ENCODE measurements at places on chromosomes 5 and 9.

DNA sequence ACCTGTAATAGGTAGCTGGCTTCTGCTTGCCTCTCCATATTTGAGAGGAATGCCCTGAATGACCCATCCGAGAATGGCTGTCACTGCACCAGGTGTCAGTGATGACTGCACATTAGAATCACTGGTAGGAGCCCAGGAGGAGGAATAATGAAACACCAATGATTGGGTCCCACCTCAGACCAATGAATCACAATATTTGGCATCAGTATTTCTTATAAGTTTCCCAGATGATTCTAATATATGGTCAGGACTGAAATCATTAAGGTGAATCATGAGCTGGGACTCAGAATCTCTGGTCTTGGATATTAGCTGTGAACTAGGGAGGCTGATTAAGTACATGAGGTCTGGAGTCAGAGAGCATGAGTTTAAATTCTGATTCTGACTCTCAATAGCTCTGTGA is 23.4 kb downstream of the ARSB start:
- DNase-seq, result no peak

DNA sequence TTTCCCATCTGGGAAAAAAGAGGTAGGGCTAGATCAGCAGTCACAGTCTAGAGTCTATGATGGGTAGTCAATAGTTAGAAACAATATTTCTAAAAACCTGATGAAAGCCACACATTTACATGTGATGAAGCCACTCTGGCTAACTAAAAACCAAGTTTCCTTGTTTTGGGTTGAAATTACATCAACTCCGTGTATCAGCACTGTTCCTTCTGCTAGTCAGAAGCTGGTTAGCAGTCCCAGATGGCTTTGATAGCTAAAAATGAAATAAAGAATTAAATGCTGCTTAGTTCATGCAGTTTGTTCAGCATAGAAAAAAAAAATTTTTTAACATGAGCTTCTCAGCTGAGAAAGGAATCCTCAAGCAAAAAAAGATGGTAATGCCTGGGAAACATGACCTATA is 136.7 kb downstream of the FAM114A2 start:
- DNase-seq, result no peak

- no peak for DNase-seq
These were observed 118.3 kb upstream of the BOD1 start for GRCh38 chr5:173734716-173735115.

DNA sequence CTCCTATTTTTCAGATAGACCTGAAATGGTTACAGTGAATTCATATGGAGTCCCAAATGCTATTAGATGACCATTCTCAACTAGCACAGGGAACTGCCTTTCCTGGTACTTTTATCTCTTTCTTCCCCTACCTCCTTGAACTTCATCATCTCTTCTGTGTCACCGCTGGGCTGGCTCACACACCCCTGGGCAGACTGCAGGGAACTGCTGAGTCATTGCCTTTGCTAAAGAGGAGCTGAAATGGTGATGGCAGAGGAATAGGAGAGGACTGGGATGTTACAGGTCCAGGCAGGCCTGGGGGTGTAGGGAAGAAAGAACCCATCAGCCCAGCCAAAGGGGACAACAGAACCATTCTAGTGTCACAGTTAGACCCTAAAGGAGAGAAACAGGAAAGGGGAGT is 322.3 kb downstream of the ASTN2 start:
- DNase-seq, result peak; percentile 57

DNA sequence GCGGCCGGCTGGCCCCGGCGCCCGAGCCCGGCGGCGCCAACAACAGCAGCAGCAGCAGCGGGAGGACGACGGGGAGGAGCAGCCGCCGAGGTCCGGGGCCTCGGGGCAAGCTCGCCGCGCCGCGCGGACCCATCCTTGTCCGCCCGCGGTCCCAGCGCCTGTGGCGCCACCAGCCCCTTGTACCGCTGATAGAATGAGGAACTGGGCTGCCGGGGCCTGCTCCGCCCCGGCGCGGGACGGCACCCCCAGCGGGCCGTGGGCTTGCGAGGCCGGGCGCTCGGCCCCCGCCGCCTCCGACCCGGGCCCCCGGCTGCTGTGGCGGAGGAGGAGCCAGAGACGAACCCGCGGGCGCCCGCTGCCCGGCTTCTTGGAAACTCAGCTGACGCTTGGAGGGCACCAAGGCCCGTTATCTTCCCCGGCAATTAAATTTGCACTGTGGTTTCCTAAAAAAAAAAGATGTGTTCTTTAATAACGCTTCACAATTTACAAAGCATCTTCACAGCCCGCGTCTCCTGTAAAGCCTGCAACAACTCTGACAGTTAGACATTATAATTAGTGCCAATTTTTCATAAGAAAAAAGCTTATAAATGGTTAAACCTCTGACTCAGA is at the start of gene ARSB:
Gene ARSB (minus strand): TSS at position 195 of the 609 bp plus-strand sequence. CDS start 62 bp downstream, at position 133.
- DNase-seq, result peak; percentile 57

DNA sequence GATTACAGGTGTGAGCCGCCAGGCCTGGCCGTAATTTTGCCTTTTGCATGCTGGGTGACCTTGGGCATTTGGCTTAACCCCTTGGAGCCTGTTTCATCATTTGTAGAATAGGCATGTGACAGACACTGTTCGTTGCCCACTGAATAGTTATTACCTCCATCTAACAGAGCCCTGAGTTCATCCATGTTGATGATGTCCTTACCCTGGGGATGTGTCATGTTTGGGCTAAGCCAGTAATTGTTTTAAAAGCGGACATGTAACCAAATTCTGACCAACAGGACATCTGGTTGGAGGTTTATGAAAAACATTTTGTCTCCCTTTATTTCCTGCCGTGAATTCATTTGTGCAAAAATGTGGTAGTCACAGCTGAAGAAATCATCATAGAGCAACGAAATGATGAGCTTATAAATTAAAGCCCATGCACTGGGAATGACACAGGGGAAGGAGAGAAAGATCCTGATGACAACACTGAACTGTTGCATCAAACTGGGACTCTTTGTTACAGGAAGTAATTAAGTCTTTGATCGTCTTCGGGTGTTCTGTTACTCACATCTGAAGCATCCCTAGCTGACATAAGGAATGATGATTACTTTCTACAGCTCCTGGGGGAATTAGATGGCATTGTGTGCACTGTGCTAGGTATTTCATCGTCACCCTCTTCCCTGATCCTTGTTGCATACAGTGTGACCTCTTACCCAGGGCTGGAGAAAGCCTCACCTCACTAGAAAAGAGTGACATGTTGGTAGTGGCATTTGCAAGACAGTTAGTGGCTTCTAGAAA is 117.8 kb downstream of the FGF18 start:
- DNase-seq, result no peak

DNA sequence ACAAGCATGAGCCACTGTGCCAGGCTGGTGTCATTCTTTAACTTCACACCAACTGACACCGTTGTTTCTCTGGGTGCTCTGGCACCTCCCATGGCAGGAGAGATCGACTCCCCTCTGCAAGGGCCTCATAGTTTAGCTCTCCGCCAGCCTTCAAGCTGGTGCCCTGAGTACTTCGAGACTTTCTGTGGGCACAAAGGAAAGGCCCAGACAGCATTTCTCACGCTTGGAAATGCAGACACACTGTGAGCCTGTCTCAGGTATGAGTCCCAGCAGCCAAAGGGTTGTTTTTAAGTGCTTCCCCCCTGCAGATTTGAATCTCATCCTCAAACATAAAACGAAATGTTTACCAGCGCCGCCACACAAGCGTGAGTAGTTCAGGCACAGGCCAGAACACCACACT is 11.1 kb upstream of the TCF7 start:
- peak; percentile 48 for DNase-seq

DNA sequence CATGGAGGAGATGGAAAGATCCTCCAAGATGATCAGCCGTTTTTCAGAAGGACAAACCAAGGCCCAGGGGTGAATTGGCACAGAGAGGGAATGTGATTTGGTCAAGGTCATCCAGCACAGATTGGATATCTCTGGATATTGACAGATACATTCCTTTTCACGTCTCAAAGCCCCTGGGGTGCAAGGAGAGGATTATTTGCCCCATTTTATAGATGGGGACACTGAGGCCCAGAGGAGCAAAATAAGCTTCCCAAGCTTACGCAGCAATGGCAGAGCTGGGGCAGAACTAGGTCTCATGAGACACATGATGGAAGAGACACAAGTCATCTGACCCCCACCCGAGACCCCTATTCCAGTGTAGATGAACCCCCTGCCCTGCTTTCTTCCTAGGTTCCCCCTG is 895 bp upstream of the PDGFRB start:
- no peak for DNase-seq
